ENCODE measurements at places on chromosomes 5 and 9.

GRCh38 chr5:164422400-164422799 is 917.0 kb downstream of the MAT2B start:
- no peak for DNase-seq

DNA sequence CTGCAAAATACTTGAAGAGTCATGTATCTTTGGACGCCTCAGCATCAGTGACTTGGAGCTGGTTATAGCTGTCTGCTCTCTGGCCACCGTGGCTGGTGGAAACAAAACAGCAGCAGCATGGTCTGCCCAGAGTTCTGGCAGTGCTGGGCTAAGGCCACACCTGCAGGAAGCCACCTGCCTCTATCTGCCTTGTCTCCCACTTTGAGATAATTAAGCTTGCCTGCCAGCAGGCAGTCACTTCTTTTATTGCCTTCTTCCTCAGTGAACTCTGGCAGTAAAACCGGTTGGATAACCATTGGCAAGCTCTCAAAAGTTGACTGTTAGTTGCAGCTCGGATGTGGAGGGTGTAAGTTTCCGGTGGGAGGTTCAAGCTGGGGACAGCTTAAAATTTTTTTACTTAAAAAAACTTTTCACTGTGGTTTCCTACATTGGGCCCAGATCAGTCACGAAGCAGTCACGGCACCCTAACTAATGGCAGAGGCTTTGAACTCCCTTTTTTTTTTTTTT is 4.9 kb downstream of the SMIM3 start:
- DNase-seq = no peak

DNA sequence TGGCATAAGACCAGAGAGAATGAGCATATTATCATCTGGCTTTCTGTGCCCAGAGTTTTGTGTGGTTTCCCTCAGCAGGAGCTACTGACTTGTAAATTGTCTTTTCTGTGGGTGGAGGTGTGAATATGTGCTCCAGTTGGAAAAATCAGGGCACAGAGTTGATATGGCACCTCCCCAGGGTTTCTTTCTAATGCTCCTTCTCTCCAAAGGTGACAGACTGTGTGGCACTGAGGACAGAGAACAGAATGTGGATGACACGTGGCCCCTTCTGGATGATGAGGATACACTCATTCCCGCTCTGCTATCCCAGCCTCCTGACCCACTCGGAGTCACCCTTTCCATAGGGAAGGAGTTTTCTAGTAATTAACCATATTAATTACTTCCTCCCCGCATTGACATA is 221.0 kb downstream of the ICE1 start:
- no peak for DNase-seq

DNA sequence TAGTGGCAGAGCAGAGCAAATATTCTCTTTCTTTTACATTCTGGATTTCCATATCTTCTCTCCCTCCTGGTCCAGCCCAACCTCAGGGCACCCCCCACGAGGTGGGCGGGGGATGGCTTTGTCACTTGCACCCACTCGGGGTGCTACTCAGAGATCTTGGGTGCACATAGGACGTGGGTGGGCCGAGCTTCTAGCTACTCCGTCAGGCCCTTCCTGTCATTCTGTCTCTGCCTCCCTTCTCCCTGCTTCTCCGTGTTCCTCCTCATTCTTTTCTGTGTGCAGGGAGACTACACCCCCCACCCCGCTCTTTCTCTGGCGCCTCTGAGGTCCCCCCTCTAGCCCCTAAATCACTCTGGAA is 19.5 kb downstream of the PCDHGC5 start:
- no peak for DNase-seq

- DNase-seq = no peak
Observed at GRCh38 chr5:140764177-140764973, 21.6 kb upstream of the PCDHA1 start.

GRCh38 chr5:1659100-1659981 is 135.6 kb upstream of the LPCAT1 start:
- DNase-seq = no peak

GRCh38 chr5:3456121-3456681 is 139.4 kb upstream of the IRX1 start:
- DNase-seq = no peak

GRCh38 chr5:54608423-54609085 is 91.0 kb downstream of the SNX18 start:
- no peak for DNase-seq

- DNase-seq = no peak
Observed at GRCh38 chr9:124673063-124673462, 98.0 kb downstream of the NR6A1 start.

- DNase-seq = no peak
Observed at GRCh38 chr9:27377147-27377807, 80.3 kb upstream of the EQTN start.
